Smooth muscle cell of bladder (primary cell): ENCODE measurements at places on chromosomes 12 and 14. TPM values are rescaled to one million over a fixed set of nuclear protein-coding genes. Genes with fewer than 3 reads are reported as not detected.

The YLPM1 gene
- total RNA-seq: 20.6 and 22.6 TPM in 2 replicates

The MYF5 gene
- not detected in 2 replicates for total RNA-seq

The DERA gene
- total RNA-seq: 33.2 and 37.1 TPM in 2 replicates

The HCAR1 gene
- under 0.01 and 0.09 TPM in 2 replicates for total RNA-seq

The TRIM9 gene
- total RNA-seq: under 0.01 and 0.18 TPM in 2 replicates

The KRT83 gene
- 0.14 TPM in 1 of 2 replicates, not detected in the other for total RNA-seq

The BIN2 gene
- not detected in 2 replicates for total RNA-seq

The AMN gene
- total RNA-seq: 0.18 and 0.43 TPM in 2 replicates

The CMKLR1 gene
- 0.09 and 0.14 TPM in 2 replicates for total RNA-seq

The DEPDC4 gene
- 0.55 and 0.71 TPM in 2 replicates for total RNA-seq

The BEGAIN gene
- total RNA-seq: 0.18 TPM in 1 of 2 replicates, not detected in the other

The A2ML1 gene
- 0.09 and 0.14 TPM in 2 replicates for total RNA-seq

The NUDT4 gene
- total RNA-seq: 50.6 and 63.0 TPM in 2 replicates

The TSPAN19 gene
- total RNA-seq: not detected in 2 replicates

The OR6C70 gene
- total RNA-seq: not detected in 2 replicates
